ENCODE measurements at places on chromosomes 6 and 20.

GRCh38 chr6:100023798-100024197 lies 29.8 kb upstream of the MCHR2 start:
- DNase-seq: no peak

DNA sequence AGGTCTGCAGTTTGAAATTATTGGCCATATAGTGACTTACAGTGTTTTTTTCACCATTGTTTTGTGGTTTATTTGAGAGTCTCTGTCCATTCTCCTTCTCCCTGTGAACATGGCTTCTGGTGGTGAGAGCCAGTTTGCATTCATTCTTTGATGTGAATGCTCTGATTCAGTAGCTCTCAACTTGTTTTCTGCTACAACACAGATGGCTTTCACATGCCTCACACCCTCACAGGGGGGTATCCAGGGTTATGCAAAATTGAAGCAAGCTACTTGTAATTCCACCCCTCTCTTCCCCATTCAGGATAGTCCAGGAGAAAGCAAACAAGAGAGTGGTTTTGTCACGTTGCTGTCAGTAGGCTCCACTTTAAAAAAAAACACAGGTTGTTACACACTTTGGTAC lies 55.6 kb downstream of the SLX4IP start:
- DNase-seq: no peak

GRCh38 chr6:11298651-11299420 lies 66.4 kb upstream of the NEDD9 start:
- DNase-seq: no peak

DNA sequence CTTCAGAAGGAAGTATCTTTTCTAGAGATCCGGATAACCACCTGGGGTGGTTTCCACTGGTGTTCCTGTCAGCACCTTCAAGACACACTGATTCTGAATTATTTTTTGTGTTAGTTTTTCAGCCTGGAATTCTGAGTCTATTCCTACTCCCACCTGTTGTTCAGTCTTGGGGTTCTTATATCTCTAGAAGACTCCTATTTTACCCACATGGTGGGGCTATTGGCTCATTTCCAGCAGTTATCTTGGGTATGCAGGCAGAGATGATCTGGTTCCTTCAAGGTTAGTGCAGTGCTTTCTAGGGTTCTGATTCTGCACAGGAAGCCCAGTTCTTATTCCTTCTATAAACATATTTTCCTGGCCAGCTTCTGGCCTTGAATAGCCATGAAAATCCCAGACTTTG lies 175.6 kb upstream of the PDE7B start:
- DNase-seq: no peak

DNA sequence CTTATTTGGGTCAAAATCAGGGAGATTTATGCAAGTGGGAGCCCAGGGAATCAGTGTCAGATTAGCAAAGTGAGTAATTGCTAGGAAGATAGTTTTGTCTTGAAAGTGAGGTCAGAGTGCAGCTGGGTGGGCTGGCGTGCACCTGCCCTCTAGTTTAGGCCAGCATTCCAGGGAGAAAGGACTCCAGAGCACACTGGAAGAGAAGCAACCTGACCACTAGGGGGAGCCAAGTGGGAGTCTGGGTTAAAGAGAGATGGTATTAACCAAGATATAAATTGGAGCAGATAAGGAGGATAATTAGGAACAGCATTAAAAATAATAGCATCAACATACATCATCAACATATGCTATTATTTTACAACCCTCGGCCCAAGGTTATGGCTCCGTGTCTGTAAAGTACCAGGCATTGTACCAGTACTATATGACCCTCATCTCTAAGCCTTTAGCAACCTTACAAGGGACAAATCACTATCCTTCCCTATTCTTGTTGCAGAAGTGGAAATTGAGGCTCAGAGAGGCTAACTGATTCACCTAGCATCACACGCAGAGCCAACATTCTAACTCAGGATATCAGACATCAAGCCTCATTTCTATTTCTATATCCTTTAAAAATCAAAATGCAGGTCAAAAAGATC lies 57.8 kb downstream of the SLC2A10 start:
- no peak for DNase-seq

DNA sequence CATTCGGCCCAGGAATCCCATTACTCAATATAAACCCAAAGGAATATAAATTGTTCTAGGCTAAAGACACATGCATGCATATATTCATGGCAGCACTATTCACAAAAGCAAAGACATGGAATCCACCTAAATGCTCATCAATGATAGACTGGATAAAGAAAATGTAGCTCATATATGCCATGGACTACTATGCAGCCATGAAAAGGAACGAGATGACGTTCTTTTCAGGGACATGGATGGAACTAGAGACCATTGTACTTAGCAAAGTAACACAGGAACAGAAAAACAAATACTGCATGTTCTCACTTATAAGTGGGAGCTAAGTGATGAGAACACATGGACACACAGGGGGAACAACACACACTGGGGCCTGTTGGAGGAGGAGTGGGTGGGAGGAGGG lies 769.5 kb downstream of the TBC1D32 start:
- no peak for DNase-seq

- no peak for DNase-seq
Measured at GRCh38 chr6:21668795-21669194, 75.2 kb downstream of the SOX4 start.

DNA sequence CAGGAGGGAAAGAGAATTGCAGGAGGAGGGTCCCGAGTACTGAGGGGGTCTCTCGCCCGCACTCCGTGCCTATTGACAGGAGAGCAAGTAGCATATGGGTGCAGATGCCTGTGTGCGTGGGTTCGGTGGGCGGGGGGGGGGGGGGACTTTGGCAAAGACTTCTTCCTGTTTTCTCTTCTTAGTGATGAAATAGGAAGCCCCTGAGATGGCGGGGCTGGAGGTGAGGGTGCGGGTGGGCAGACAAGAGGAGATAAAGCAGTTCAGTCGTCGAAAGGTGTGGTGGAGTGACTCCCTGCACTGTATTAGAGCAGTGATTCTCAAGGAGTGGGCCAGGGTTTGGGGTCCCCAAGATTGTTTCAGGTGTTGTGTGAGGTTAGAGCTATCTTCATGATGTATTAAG lies 3.7 kb downstream of the NAA20 start:
- no peak for DNase-seq
